ENCODE measurements at places on chromosomes 4 and X. TPM values are rescaled to one million over a fixed set of nuclear protein-coding genes. Genes with fewer than 3 reads are reported as not detected.

The USP17L21 gene
- not detected for total RNA-seq

The GJB1 gene
- total RNA-seq, result 0.09 TPM

The SHISA3 gene
- not detected for total RNA-seq

The CT45A2 gene
- not detected for total RNA-seq

The TEX13B gene
- not detected for total RNA-seq

The PFKFB1 gene
- total RNA-seq, result 0.10 TPM

The H2BW2 gene
- not detected for total RNA-seq

The RBM46 gene
- total RNA-seq, result not detected

The TLR10 gene
- total RNA-seq, result not detected

The POLN gene
- total RNA-seq, result 0.53 TPM

The OTC gene
- not detected for total RNA-seq

The SRPX2 gene
- total RNA-seq, result 2.6 TPM

The RRH gene
- 0.14 TPM for total RNA-seq

The DRD5 gene
- total RNA-seq, result not detected

The ARL13A gene
- 0.13 TPM for total RNA-seq

The SHOX gene
- 0.02 TPM for total RNA-seq

The KCTD8 gene
- total RNA-seq, result not detected

The TRAM1L1 gene
- 0.49 TPM for total RNA-seq

The MTCP1 gene
- total RNA-seq, result 16.0 TPM

The GYPB gene
- total RNA-seq, result not detected

The LYAR gene
- 26.4 TPM for total RNA-seq

The CFI gene
- 0.86 TPM for total RNA-seq

The KANTR gene
- 1.3 TPM for total RNA-seq

The MAGEB6 gene
- 0.09 TPM for total RNA-seq

The CDS1 gene
- 0.54 TPM for total RNA-seq

The GAGE12E gene
- total RNA-seq, result not detected

The NWD2 gene
- total RNA-seq, result not detected

The L1CAM gene
- 20.2 TPM for total RNA-seq

The NPY1R gene
- 0.14 TPM for total RNA-seq

The POU4F2 gene
- total RNA-seq, result not detected

The CWH43 gene
- not detected for total RNA-seq

The STK26 gene
- 9.7 TPM for total RNA-seq

The IQCM gene
- total RNA-seq, result not detected

The EVC2 gene
- total RNA-seq, result 1.8 TPM

The RIBC1 gene
- total RNA-seq, result 0.85 TPM

The ZNF518B gene
- 2.7 TPM for total RNA-seq

The ETDB gene
- total RNA-seq, result not detected

The MAMLD1 gene
- 6.4 TPM for total RNA-seq

The SMIM10 gene
- total RNA-seq, result 0.11 TPM

The PAGE2B gene
- total RNA-seq, result not detected

The SNCA gene
- total RNA-seq, result 0.07 TPM

The ERVMER34-1 gene
- 0.71 TPM for total RNA-seq

The RNF4 gene
- total RNA-seq, result 59.9 TPM

The ABCG2 gene
- total RNA-seq, result 18.6 TPM

The WNK3 gene
- total RNA-seq, result 0.11 TPM

The CXCL10 gene
- 0.07 TPM for total RNA-seq

The SPATA4 gene
- total RNA-seq, result 0.24 TPM

The GYPE gene
- total RNA-seq, result not detected

The KIAA1210 gene
- total RNA-seq, result 0.03 TPM

Data from A549 treated with AZD2906 at 1 μM for 4 hours (cell line).